ENCODE measurements at places on chromosomes 7 and 10.

DNA sequence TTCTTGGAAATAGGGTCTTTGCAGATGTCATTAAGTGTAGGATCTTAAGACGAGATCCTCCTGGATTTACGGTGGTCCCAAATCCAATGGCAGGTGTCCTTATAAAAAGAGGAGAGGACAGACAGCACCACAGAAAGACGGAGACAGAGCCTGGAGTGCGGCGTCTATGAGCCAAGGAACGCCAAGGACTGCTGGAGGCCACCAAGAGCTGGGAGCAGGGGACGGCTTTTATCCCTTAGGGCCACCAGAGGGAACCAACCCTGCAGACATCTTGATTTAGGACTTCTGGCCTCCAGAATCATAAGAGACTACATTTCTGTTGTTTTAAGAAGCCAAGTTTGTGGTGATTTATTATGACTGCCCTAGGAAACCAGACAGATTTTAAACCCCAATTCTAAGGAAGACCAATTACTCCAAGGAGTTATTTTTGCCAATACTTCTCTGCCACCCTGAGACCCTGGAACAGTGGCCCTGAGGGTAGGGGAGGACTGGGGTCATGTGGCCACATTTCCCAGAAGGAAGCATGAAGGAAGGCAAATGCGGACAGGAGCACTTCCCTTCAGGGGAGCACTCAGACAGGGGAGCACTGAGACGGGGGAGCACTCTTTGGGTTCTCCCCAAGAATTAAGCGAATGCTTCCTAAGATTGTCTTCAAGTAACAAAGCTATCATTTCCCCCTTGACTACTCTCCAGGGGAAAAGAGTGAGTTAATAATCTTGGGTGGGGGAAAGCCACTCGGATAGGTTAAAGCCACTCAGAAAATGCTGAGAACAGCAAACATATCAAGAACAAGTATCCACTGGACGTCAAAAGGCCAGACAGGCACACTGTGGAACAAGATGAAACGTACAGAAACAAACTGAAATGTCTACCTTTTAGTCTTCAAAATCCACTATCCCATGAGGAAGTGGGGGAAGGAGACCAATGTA is 67.5 kb downstream of the CHST15 start:
- DNase-seq = no peak

DNA sequence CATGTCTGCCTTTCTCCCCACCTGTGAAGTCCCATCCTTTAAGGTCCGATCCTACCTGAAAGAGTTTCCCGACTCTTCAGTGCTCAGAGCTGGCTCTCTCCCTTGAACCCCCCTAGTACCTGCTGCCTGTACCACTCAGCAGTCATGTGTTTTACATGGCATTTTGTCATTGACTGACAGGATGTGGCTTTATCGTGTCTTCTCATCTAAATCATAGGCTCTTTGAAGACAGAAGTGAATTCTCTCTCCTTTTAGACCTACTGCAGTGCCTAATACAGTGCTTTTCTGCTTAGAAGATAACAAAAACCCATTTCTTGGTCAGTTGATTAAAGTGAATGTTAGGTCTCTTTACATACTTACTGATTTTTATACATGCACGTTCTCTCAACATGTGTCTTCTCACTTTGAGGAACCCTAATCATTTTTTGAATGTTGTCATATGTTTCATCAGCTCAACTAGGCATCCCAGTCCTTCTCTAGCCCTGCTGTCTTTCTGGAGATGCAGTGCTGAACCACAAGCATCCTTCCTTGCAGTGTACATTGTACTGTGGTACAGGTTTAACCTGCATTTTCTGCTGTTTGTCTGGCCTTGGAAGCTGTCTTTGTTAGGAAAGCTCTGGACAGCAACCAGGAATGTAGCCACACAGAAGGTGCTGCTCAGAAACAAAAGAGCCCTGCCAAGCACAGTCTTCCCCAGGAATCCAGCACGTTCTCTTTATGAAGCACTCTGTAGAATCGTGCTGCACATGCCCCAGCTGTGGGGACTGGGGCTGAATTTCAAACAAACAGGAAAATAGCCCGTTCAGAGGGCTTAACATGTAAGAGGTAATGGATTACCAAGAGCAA is 28.1 kb upstream of the LRRC4 start:
- DNase-seq = no peak

DNA sequence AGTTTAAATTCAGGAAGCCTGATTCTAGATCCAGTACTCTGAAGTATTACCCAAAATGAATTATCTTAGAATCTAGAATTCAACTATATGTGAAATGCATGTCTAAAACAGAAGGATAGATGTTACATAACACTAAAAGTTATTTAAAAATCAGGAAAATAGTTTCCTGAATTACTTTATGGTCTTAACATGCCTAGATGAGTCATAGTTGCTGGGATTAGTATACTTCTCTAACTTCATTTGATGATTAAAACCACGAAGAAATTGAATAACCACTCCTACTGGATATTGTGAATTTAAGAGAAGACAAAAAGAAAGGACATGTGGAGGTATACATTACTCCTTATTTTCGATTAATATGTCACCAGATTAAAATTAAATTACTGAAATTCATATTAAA is 65.5 kb downstream of the ATAD1 start:
- DNase-seq = no peak

DNA sequence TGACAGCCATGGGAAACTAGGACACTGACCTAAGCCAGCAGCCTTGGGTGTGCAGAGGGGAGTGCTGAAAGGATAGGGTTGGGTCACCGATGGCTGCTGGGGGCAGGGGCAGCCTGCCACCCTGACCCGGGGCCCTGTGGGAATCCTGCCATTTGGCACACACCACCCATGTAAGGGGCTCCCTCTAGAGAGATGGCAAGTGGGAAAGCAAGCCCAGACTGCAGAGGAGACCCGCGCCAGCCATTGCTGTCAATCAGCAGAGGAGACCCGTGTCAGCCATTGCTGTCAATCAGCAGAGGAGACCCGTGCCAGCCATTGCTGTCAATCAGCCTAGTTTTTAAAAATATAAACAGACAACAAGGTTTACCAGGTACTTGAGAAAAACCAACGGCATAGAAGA is 27.4 kb upstream of the PRKAG2 start:
- DNase-seq = no peak

- no peak for DNase-seq
Measured at GRCh38 chr7:27162561-27163287, 2.6 kb downstream of the HOXA9 start.

DNA sequence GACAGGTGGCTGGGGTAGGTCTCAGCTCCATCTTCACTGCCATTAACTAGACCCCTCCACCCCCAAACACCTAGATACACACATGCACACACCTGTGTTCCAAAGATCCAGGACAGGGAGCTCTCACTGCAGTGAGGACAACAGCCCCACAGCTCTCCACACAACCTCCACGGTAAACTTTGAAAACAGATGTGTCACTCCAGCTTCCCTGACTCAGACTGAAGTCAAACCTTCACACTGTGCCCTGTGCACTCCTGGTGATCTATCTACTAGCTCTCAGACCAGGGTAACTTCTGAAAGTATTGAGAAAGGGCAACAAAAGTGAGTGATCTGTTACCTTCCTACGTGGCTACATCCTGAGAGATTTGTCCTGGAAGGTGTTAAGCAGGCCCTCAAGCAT is 519.8 kb downstream of the XPNPEP1 start:
- DNase-seq = no peak

DNA sequence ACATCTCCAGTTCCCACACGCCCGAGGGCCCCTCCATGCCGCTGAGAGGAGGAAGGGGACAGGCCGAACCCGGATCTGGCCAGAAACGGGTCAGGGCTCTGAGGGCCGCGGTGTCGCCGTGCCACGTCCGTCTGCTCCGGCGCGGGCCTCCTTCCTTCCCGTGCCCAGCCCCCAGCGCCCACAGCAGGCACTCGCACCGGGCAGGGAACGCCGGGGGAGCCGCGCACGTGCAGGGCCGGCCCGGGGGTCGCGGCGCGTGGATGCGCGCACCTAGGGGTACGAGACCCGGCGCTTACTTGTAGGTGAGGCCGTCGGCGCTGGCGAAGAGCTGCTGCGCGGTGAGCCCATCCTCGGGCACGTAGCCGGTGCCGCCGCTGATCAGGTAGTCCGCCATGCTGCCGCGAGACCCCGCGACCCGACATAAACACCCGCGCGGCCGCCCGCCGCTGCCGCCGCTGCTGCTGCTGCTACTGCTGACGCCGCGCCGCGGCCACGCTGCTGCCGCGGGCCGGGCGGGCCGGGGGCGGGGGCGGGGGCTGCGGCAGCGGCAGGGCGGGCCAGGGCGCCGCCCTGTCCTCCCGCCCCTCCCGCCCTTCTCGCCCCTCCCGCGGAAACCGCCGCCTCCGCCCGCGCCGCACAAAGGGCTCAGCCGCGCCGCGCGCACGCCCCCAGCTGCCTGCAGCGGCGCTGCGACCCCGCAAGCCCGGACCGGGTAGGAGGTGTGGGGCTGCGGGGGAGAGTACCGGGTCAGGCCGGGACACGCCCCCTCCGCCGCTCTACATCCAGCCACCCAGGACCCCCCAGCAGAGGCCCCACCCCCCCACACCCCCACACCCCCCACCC is 4.1 kb downstream of the IMPDH1 start:
- DNase-seq = no peak

- DNase-seq = no peak
Measured at GRCh38 chr10:133544506-133544905, 17.3 kb downstream of the CYP2E1 start.

DNA sequence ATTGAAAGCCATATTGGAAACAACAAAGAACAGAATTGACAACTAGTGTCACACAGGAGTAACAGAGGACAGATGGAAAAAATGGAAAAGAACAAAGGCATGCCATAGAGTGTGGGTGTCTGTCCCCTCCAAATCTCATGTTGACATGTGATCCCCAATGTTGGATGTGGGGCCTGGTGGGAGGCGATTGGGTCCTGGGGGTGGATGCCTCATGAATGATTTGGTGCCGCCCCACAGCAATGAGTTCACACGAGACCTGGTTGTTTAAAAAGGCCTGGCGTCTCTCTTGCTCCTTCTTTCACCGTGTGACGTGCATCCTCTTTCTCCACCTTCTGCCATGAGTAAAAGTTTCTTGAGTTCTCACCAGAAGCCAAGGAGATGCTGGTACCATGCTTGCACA is 87.4 kb upstream of the GPR26 start:
- no peak for DNase-seq
